Natural killer cell treated with Interleukin-12 subunit alpha and Interleukin-12 subunit beta and Interleukin-15 and Interleukin-18, amount 100 ng/mL, for 72 hours (primary cell): ENCODE measurements at places on chromosomes 2 and 18.

GRCh38 chr18:44197832-44198611 lies 482.7 kb upstream of the SETBP1 start:
- no peak for DNase-seq

GRCh38 chr2:165895974-165896373 lies 57.6 kb downstream of the TTC21B start:
- no peak for DNase-seq

GRCh38 chr2:237154082-237154638 lies 68.5 kb downstream of the COPS8 start:
- no peak for DNase-seq

DNA sequence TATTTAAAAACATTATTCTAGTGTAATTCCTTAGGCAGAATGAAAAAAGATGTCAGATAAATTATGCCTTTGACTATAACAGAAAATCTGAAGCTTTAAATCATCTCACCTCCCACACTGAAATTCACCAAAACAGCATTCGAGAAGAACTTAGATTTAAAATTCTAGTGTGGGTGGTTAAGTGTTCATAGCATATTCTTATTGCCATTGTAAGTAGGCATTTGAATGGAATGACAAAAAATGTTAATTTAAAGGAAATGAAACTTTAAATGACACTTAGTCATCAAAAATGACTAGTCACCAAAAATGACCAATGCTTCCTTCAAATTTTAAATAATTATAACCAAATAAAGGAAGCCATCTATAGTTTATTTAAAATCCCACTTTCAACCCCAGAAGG lies 7.0 kb upstream of the ZNF407 start:
- DNase-seq = no peak

- DNase-seq = no peak
Measured at GRCh38 chr2:231168460-231169139, 29.8 kb upstream of the ARMC9 start.

DNA sequence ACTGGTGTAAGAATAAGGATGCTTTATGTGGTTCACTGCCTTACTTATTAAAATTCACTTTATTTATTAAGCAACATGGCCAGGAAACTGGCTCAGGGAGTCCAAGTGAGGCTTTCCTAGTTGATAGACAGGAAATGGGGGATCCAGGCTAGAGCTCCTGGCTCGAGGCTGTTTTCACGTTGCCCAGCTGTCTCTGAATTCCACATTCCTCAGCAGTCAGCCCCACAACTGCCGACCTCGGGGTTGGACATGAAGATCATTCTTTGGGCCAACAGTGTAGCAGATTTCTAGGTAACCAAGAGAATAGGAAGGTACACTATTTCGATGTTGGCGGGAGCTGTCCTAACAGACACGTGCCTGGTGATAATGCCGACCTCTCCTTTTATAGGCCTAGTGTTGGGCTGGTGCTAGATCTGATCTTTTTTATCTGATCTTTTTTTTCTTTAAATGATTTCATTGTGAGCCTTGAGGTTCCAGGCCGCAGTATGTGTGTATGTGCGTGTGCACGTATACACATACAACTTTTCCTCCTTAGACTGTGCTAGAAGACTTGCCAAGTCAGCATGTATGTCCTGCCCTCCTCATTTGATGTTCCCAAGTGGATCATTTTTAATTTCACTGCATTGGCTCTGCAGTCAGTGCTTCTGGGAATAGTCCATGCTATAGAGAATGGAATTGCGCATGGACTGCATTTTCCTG lies 103.5 kb downstream of the CABLES1 start:
- no peak for DNase-seq

GRCh38 chr2:59986511-59986910 lies 566.9 kb downstream of the BCL11A start:
- no peak for DNase-seq

DNA sequence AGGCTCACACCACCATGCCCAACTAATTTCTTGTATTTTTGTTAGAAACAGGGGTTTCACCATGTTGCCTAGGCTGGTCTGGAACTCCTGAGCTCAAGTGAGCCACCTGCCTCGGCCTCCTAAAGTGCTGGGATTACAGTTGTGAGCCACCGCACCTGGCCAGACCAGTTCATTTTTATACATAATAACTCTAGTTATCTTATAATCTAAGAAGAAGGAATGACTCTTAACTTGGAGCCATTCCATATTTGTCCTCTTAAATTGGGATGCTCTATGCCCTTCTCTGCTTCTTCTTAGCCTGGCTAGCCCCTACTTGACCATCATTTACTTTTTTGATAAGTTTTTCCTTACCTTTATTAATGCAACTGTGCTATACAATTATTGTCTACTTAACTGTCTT lies 2.9 kb downstream of the RBM44 start:
- no peak for DNase-seq

GRCh38 chr2:199202964-199203363 lies 254.8 kb downstream of the SATB2 start:
- no peak for DNase-seq

GRCh38 chr2:85278361-85278760 lies 49.4 kb downstream of the TGOLN2 start:
- no peak for DNase-seq

DNA sequence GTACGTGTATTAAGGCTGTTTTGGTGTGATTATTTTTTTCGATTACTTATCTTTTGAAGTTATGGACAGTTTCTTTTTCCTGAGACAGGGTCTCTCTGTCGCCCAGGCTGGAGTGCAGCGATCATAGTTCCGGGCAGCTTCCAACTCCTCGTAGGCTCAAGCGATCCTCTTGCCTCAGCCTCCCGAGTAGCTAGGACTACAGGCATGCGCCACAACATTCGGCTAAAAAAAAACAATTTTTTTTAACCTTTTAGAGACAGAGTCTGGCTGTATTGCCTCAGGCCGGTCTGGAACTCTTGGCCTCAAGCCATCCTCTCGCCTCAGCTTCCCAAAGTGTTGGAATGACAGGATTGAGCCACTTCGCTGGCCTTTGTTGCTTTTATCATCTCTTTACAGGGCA lies 945 bp downstream of the HAT1 start:
- no peak for DNase-seq

DNA sequence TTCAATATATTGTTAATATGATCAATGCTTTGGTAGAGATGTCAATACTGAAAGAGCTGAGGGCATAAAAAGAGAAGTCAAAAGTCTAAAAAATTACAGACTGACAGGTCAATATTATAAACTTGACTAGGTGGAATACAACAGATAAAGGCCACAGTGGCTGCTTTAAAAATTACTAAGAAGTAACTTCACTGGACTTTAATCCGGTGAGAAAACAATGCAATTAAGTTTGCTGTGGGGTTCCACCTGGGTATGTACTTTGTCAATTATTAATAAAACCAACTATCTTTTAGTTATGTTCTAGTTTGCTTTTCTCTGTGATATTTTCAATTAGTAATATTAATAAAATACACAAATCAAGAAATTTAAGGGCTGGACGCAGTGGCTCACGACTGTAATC lies 44.7 kb downstream of the RAPH1 start:
- DNase-seq = no peak

GRCh38 chr2:177692042-177692782 lies 299.6 kb downstream of the AGPS start:
- no peak for DNase-seq

DNA sequence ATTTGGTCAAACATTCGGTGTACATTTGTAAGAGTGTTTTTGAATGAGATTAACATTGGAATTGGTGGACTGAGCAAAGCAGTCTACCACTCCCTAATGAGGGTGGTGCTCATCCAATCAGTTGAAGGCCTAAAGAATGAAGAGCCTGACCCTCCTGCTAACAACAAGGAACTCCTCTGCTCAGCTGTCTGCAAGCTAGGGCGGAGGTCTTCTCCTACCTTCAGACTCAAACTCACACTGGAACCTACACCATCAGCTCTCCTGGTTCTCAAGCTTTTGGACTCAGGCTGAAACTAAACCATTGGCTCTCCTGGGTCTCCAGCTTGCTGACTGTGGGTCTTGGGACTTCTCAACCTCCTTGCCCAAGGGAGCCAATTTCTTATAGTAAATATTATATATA lies 55.5 kb upstream of the NPAS2 start:
- DNase-seq = no peak

- DNase-seq = no peak
Measured at GRCh38 chr2:48454504-48454903, 75.5 kb upstream of the STON1 start.
